Endodermal cell (in vitro differentiated cells): ENCODE measurements at places on chromosomes 11 and 22.

DNA sequence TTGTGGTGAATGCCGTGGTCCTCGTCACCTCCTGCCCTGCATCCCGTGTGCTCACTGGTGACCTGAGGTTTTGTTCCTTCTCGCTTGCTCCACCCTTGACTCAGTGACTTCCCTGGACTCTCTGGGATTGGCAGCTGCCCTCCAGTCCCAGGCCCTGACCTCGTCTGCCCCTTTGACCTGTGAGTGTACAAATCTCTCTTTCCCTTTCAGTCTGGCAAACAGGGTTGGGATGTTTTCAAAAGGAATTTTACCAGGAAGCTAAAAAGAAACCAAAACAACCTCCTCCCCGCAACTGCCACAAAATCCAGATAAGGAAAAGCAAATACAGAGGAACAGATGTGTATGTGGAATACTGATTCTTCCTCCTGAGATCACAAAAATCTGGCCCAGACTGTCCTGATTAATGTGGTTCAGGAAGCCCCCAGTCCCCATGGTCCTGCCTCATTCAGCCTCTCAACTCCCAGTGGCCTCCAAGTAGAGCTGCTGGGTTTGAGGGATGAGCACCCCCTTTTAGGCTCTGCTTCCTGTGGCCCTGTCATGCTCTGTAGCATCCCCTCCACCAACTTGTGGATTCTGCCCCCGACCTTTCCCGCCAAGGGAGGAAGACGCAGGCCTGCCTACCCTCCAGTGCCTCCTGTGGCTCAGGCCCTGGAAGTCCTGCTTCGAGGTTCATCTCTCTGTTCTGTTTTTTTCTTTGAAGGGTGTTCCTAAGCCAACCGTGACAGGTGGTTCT lies 15.2 kb downstream of the ROBO4 start:
- peak; percentile 47 for DNase-seq

GRCh38 chr11:66151273-66151672 lies 81.2 kb downstream of the PACS1 start:
- no peak for DNase-seq

GRCh38 chr11:125994509-125994908 lies 48.7 kb downstream of the VSIG10L2 start:
- DNase-seq, result no peak

DNA sequence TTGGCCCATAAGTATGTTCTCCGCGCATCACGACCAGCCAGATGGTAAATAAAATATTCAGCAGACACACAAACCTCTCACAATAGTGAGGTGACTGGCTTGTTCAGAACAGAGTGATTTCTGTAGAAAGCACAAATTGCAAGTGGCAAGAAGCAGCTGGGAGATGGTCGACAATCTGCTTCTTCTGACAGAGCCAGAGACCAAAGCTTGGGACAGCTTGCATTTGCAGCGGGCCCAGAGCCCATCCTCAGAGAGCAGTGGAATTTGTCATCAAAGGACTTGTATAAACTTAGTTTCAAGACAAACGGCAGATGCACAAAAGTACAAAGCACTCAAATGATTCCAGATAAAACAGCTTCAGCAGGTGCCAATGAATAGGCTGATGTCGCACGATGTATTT lies 7.6 kb upstream of the GALNT18 start:
- no peak for DNase-seq

- DNase-seq, result no peak
Observed at GRCh38 chr22:23816156-23816976, 22.4 kb downstream of the DERL3 start.

- DNase-seq, result peak; percentile 44
Observed at GRCh38 chr11:75242722-75243600, 2.4 kb downstream of the TPBGL start.

- peak; percentile 63 for DNase-seq
Observed at GRCh38 chr11:67113231-67113721, 5.8 kb upstream of the KDM2A start.

- DNase-seq, result no peak
Observed at GRCh38 chr11:133738624-133739023, 106.7 kb downstream of the SPATA19 start.

DNA sequence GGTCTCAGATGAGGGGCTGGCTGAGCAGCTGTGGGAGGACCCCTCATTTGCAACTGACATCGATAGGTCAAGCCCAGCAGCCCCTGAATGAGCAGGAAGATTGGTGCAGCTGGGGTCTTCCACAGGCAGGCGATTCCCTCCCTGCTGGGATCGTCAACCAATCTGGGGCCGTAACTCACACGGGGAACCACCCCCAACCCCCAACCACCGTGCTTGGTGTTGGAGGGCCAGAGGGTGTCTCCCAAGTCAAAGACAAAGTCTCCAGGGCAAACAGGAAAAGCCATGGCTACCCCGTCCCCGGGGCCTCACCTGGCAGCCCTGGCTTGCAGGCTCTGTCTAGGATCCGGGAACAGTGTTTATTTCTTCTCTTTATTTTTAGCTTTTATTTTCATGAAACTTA lies 26.9 kb upstream of the SCUBE1 start:
- DNase-seq, result peak; percentile 83

DNA sequence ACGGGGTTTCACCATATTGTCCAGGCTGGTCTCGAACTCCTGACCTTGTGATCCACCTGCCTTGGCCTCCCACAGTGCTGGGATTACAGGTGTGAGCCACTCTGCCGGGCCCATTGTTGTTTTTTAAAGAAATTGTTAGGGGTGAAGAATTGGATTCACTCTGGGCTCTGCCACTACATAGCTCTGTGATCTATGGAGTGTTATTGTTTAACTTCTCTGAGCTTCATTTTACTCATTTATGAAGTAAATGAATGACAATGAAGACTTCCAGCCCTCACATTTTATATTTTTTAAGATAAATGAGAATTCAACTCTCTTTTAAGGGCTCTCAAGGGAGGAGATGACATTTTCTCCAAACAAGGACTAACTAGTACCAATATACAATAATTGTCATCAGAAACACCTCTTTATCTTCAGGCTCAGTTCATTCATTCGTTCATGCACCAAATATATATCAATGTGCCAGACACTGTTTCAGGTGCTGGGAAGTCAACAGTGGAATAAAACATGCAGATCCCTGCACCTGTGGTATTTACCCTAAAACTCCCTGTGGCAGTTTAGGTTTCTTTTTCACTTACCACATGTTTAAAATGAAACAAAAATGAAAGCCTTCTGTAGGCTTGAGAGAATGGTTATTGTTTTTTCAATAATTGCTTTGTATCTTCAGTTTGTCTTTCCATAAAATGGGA lies 23.5 kb upstream of the GRAMD1B start:
- DNase-seq, result no peak

DNA sequence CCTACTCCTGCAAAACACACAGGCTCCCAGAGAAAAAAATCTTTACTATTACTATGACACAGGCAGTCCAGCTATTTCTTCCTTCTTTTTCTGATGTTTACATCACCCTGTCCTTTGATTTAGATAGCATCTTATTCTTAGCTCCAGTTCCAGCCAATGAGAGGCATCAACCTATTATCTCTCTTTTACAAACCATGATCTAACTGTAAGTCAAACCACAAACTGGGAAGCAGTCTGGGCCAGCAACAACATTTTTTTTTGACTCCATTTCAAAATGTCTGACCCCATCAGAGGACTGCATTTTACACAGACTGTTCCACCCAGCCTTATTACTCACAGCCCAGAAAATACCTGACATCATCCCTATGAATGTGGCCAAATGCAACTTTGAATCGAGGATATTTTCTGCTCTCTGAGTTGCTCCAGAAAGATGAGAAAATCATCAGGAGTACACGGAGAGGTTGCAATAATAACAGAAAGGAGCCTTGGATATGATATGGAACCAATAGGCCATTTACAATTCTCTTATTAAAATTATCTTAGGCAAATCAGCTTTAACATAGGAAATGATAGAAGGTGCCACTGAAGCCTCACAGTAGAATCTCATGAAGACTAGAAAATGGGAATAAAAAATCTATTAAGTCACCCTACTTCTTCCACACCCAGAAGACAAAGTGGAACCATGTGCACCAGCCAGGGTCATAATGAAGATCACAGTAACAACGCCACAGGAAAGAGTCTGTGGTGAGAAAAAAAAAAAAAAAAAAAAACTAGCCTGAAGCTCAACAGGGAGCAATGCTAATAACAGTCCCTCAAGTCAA lies 21.2 kb downstream of the TBRG1 start:
- DNase-seq, result no peak

DNA sequence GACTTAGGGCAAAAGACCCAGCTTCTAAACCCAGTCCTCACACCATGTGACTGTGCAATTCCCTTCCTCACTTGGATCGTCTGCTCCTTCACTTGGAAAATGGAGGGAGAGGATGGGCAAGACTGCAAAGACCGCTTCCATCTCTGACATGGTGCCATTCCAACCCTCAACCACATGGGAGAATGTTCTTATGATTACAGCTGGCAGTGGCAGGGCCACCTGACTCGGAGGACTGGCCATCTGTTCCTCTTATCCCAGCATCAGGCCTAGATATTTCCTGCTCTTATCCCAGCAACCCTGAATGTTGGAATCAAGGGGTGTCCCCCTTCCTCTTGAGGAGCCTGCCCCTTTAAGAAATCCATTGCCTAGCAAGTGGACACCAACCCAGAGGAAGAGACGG lies 15.4 kb downstream of the DSCAML1 start:
- DNase-seq, result no peak

DNA sequence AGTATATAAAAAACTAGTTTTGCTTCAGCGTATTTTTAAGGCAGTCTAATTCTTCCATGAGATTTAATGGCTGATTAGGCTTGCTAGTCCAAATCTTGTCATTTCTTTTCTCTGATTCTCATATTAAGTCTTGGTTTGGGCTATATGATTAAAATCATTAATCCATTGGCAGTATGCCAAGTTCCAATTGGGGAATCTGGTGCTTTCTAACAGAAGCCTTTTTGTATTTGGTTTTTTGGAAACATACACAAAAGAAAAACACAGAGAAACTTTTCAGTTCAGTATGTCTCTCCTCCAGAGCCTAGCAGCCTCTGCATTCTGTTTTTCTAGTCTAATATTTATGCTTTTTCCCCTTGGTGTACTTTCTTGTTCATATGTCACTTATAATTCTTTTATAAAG lies 37.9 kb downstream of the SWAP70 start:
- no peak for DNase-seq

GRCh38 chr22:39290724-39291161 lies 28.7 kb downstream of the RPL3 start:
- peak; percentile 84 for DNase-seq

- no peak for DNase-seq
Observed at GRCh38 chr22:43446916-43447315, 35.1 kb downstream of the MPPED1 start.

- no peak for DNase-seq
Observed at GRCh38 chr11:129828301-129828836, 12.7 kb downstream of the TMEM45B start.

DNA sequence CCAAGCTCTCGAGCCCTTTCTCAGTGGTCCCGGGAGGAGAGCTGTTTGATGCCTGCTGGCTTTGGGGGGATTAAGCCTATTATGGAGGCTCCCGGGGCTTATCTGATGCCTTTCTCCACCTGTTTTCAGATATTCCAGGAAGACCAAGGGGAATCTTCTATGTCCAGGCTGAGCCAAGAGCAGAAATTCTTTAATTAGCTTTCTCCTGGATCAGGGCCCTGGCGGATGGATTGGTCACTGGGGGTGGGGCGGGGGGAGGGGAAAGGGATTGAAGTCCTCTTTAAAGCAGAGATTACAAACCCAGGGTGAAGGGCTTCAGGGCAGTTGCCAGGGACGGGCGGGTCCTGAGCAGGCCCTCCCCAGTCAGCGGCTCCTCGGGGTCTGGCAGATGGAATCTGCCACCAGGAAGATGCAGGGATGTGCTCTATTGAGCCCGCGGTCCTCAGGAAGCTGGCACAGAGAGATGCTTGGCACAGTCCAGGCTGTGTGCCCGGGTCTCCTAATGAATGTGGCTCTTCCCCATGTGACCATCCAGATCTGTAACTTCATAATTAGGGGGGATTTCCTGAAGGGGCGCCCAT lies 33.6 kb downstream of the MACROD1 start:
- DNase-seq, result no peak

DNA sequence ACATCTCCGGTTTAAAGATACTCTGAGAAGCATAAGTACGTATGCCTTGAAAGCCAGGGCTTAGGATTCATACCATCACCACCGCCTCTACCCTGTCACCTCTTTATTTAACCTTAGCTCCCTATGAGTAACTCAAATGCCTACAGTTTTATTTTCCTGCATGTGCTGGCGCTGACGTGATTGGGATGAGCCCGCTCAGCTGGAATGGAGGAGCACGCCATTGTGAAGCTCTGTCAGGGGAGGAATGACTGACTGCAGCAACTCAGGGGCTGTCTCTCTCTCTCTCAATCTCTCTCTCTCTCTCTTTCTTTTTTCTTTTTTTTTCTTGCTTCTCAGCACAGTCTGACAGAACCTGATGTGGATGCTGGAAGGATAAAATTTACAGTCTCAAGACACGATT lies 12.4 kb downstream of the CAVIN3 start:
- DNase-seq, result no peak

DNA sequence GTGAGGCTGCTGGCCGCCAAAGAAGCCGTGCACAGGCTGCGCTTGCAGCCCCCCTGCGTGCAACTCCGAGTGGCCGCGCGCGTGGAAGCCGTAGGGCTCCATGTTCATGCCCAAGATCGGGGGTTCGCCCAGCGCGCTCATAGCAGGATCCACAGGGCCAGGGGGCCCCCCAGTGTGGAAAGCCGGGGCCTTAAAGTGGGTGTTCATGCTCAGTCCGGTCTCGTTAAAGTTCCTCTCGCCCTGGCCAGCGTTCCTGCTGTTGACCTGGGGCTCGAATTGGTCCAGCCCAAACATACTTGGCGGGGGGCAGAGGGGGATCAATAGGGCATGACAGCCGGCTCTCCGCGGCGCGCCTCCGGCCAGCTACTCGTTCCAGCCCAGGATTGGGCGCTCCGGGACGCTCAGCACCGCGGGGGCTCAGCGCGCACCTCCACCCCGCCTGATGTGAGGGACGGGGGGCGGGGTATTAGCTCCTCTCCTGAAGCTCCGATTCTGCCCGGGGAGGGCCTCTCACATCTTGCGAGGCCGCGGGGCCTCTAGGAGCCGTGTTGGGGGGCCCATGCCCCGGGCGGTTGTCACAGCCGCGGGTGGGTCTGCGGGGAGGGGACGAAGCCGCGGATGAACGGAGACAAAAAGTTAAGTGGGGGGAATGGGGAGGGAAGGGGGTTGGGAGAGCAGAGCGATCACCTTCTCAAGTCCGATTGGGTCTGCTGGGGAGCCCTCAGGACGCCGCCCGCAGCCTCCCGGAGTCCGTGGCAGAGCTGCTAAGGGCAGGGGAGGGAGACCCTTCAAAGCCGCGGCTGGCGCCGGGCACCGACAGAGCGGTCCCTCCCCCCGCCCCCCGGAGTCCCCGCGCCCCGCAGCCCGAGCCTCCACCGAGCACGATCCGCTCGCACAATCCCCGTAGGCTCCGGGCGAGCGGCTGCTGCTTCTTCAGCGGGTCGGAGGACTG lies 1.0 kb downstream of the MN1 start:
- peak; percentile 80 for DNase-seq

- no peak for DNase-seq
Observed at GRCh38 chr11:72730737-72731136, 21.5 kb downstream of the ARAP1 start.
